Uterine smooth muscle cell (primary cell): ENCODE measurements at places on chromosomes 16 and 17. TPM values are rescaled to one million over a fixed set of nuclear protein-coding genes. Genes with fewer than 3 reads are reported as not detected.

The PPP1R1B gene
- not detected in 2 replicates for total RNA-seq

The TBC1D28 gene
- not detected in 2 replicates for total RNA-seq

The DNAI2 gene
- not detected in 2 replicates for total RNA-seq

The SALL1 gene
- 3.9 and 6.0 TPM in 2 replicates for total RNA-seq

The C17orf113 gene
- total RNA-seq, result 0.22 and 0.37 TPM in 2 replicates

The GPR142 gene
- not detected in 2 replicates for total RNA-seq

The NPTX1 gene
- 1.5 and 4.9 TPM in 2 replicates for total RNA-seq
